ENCODE measurements at places on chromosomes 11 and 22.
A peak's percentile ranks its signal among the peaks of the same experiment; 100 is the strongest.

- DNase-seq: peak; percentile 47
Measured at GRCh38 chr11:127052404-127052803, 51.8 kb upstream of the KIRREL3 start.

DNA sequence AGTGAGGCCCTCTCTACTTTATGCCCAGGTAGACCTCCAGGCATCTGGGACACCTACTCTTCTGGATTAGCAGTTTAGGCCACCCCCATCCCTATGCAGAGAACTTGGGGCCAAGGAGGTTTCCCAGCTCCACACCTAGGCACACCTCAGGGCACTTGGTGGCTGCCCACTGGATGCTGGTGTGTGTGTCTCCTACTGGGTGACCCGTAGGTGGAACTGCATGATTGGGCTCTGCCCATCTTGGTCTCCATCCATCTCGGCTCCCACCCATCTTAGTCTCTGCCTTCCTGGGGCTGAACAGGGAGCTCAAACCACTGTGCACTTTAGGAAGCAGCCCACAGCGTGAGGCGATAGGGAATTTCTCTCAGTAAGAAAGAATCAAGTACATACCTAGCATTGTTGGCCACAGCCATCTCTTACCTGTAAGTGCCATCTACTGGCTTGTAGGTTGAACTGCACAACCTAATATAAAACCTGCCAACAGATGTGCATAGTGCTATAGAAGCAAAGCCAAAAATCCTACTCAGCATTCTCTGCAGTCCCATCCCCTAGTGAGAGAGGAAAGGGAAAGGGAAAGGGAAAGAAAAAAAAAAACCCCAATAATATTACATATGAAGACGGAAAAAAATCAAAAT lies 61.6 kb upstream of the PTPN5 start:
- DNase-seq: no peak

- no peak for DNase-seq
Measured at GRCh38 chr11:13007182-13008060, 1.7 kb upstream of the RASSF10 start.

DNA sequence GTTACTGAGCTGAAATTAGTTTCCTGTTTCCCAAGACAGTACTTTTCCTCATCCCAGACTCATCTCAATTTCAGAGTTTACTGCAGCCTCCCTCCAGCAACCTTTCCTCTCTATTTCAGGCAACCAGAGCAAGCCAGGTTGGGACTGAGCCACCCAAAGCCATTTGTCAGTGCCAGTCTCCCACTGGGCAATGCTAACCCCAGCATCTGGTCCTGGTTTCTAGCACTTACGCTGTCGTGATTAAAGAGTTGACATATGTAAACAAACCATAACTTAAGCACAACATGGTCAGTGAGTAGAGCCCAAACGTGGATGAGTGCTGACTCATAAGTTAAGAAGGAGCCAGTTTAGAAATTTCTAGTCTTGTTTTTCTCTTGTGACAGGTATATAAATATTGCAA lies 119.6 kb upstream of the BLID start:
- DNase-seq: no peak

GRCh38 chr11:12829131-12829530 lies 154.9 kb downstream of the TEAD1 start:
- DNase-seq: no peak

DNA sequence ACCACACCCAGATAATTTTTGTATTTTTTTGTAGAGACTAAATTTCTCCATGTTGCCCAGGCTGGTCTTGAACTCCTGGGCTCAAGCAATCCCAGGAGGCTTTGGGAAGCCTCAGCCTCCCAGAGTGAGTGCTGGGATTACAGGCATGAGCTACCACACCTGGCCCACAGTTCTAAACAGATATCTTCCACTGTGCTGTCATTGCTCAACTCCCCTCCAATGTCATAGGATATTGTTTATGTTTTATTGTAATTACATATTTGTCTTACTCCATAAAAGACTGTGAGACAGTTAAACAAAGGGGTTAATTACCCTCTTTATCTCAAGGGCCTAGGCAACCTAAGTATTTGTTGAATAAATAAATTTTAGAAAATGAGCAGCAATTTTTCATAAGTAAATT lies 204.2 kb downstream of the GRM5 start:
- DNase-seq: no peak

- DNase-seq: no peak
Measured at GRCh38 chr11:69512790-69513189, 31.3 kb downstream of the LINC01488 start.

DNA sequence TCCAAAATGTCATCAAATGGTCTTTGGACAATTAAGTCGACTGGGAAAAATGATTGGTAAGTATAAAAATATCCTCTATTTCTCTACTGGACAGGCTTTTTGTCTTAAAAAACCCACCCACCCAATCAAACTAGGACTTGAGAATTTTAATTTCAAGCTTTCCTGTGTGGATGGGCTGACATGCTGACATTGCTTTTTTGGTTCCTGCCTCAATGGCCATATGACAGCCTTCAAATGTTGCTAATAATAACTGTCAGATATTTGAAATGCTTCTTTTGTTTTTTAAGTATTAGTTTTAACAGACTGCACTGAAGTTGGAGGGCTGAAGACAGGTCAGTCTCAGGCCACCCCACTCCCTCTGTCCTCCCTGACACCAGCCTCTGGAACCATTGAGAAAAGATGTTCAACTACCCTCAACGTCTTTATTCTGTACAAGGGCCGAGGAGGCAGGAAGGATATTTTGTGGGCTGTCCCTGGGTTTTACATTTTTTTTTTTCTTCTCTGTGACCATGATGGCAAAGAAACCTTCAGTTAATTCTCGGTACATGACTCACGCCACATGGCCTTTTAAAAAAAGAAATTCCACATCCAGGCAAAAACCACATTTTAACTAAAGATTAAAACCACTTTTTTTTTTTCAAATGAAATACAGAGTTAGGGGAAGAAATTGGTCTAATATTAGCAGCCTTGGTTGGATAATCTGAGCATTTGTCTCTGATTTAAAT lies 130.4 kb downstream of the SLC1A2 start:
- no peak for DNase-seq

GRCh38 chr11:4891996-4892640 lies 10.4 kb downstream of the OR51T1 start:
- DNase-seq: no peak

DNA sequence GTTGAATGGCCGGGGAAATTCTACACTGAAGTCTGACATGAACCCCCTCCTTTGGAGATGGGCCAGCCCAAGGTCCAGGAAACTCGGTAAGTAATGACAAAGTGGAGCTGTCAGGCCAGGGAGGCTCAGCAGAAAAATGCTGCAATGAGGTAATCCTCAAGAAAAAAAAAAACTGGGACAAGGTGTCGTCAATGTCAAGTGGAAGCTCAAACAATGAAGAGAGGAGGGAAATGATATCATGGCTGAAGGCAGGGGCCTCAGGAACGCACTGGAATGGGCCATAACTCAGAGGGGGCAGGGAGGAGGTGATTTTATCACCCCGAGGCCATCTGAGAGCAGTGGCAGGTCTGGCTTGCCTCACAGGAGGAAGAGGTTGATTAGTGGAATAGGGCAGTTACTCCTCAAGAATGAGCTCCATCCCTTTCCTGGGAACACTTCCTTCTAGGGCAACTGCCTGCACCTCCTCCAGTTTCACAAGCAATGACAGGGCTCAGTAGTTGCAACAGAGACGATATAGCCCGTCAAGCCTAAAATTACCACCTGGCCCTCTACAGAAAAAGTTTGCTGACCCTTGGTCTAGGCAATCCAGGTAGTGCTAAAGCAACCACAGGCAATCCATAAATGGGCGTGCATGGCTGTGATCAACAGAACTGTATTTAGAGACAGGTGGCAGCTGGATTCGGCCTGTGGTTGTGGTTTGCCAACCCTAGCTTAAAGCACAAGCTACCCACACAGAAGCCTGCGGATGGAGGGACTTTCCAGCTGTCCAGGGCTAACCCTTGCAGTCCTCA lies 65.2 kb downstream of the FBXO7 start:
- DNase-seq: no peak

- DNase-seq: peak; percentile 38
Measured at GRCh38 chr11:84922212-84922805, 704.8 kb downstream of the DLG2 start.

DNA sequence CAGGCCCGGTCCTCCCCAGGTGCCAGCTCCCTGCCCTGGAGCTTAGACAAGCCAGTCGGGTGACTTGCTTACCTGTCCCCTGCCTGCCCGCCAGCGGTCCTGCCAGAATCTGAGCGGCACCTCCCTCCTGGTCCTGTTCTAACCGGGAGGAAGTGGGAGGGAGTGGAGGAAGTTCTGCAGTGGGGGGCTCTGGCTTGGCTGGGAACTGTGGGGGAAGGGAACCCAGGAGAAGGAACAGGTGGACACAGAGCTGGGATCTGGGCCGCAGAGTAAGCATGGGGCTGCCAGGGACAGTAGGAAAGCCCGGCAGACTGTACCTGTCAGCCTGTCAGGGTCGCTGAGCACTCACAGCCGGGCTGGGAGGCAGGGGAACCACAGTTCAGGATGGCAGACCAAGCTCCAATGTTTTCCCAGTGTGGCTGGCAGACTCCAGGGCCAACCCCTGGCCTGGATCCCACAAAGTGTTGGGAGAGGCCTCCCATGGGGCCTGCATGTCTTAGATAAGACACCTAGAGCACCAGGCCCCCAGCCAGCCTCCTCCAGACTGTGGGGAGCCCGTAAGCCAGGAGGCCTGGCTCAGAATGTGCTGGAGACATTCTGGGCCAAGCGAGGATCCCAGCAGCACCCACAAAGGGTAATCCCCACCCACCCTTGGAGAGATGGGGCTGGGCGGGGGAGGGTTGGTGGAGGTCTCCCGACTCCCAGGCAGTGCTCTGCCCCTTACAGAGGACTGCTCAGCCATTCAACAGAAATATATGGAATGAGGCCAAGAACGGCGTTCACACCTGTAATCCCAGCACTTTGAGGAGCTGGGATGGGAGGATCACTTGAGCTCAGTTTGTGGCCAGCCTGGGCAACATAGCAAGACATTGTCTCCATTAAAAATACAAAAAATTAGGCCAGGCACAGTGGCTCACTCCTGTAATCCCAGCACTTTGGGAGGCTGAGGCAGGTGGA lies 2.3 kb downstream of the CYB5R3 start:
- no peak for DNase-seq

DNA sequence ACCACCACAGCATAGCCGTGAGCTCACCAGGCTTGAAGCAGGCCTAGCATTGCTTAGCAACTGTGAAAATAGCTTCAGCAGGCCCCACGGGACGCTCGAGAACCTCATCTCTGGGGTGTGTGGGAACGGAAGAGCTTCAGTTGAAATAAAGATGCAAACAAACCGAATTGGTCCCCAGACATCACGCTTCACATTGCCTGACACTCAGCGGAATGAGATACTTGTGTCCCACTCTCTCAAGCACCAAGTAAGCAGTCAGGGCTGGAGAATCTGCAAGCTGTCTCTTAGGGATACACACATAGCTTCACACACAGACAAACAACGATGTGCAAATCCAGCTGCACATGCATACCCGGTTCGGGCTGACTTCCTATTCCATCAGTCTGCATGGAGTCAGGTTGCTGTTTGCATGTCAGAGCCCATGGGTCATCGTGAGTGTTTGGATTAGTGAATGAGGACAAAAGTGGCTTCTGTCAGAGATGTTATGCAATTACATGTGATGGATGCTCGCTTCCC lies 205.7 kb downstream of the SNX19 start:
- DNase-seq: no peak

- DNase-seq: no peak
Measured at GRCh38 chr11:16193897-16194381, 162.4 kb downstream of the SOX6 start.

DNA sequence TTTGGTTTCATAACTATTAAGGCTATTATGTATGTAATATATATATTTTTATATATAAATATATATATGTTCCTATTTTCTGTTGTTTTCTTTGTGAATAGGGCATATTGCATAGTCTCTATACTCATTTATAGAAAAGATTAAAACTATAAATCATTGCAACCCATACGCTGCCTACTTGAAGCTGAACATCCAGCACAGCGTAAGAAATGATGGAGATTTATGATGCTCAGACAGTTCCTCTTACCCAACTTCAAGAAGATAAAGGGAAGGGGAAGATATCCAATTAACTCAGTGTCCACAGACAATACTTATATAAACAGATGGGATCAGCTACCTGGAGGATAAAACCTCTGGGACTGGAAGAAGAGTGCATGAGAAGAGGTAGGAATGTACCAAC lies 791.7 kb downstream of the FAM181B start:
- DNase-seq: no peak

DNA sequence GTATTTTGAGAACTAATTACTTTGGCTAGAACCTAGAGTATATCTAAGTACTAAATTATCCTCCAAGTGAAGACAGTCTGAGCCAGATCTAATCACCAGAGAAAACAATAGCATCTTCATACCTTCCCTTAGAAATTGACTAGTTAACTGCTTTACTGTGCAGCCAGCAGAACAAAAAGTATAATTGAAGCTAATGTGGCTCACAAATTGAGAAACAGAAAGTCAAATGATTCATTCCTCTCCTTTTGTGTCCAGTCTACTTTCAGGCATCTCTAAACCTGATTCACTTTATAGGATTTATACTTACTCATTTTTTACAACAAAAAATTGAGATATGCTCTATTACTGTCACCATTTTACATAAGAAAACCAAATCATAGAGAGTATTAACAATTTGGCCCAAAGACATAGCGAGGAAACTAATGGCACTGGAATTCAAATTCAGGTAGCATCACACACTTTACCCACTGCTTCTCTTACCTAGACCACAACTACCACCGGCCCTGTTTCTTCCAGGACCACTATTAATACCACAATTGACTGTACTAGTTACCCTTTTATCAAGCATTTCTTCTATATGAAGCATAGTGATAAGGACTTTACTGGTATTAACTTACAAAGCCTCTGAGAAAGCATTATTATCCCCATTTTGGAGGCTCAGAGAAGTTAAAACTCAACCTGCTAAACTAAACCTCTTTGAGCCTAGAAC lies 1402.6 kb upstream of the TENM4 start:
- DNase-seq: no peak

DNA sequence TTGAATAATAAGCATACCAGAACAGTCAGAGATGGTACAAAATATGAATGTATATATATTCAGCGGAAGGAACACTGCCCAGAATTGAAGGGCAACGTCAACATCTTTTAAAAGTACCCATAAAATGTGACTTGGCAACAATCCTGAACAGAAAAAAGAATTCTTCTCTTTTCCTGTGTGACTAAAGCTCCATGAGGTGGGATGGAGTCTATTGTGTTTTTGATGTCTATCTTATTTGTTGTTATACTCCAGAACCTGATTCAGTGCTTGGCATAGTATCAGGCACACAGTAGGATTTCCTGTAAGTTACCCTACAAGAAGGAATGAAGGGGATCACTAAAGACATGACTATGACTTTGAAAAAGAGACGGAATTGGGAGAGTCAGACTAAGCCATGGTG lies 10.3 kb downstream of the LDLRAD3 start:
- no peak for DNase-seq

Data from retina (tissue), 1 donor.